CD4-positive, alpha-beta T cell (primary cell): ENCODE measurements at places on chromosomes 2 and 18. TPM values are rescaled to one million over a fixed set of nuclear protein-coding genes. Genes with fewer than 3 reads are reported as not detected.

DNA sequence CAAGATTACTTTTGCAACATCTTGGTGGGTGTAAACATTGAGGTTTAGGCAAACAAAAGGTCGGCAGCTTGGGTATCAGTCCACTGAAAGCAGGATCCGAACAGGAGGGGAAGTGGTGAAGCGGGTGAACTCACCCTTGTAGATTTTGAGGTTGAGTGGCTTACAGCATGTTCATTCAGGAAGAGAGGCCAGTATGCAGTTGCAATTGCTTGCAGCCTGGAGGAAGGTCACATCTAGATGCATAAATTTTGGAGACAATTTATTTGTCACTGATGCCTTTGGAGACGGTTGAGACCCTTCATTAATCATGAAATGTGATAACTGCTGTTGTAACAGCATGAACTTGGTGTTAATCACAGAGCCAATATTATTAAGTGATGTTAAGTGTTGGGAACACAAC lies 131.1 kb downstream of the LTBP1 start:
- no peaks in the 10 kb centered on the region for H3K4me1 ChIP-seq

DNA sequence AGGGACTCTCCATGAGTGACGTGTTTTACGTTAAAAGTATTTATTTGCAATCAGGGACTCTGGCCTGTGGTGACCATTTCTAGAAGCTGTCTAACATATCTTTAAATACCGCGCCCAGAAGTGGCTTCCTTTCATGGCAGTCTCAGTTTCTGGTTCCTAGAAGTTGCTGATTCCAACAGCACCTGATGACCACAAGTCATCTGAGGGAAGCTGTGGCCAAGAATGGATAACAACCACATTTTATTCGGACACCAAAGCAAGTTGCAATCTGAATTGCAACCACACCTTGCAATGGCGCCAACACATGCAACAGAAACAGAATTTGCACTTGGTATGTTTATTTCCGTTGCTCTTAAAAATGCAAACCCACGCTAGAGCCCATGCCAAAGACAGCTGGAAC lies 33.1 kb downstream of the MEX3C start:
- no peak for DNase-seq
- H3K4me3 ChIP-seq = no peak overlapping the region
- H3K27ac ChIP-seq = no peak overlapping the region
- H3K27me3 ChIP-seq = no peaks in the 10 kb centered on the region
- H3K36me3 ChIP-seq = no peaks in the 10 kb centered on the region

Gene DPYSL5
- not detected for total RNA-seq

GRCh38 chr2:105815401-105815800 lies 70.7 kb downstream of the NCK2 start:
- no peaks in the 10 kb centered on the region for H3K27me3 ChIP-seq
- H3K4me3 ChIP-seq = no peak overlapping the region
- DNase-seq = no peak
- peaks cover 66% of the 10 kb centered on the region for H3K4me1 ChIP-seq
- H3K36me3 ChIP-seq = peaks cover 49% of the 10 kb centered on the region

Gene TMEM247
- total RNA-seq = not detected

DNA sequence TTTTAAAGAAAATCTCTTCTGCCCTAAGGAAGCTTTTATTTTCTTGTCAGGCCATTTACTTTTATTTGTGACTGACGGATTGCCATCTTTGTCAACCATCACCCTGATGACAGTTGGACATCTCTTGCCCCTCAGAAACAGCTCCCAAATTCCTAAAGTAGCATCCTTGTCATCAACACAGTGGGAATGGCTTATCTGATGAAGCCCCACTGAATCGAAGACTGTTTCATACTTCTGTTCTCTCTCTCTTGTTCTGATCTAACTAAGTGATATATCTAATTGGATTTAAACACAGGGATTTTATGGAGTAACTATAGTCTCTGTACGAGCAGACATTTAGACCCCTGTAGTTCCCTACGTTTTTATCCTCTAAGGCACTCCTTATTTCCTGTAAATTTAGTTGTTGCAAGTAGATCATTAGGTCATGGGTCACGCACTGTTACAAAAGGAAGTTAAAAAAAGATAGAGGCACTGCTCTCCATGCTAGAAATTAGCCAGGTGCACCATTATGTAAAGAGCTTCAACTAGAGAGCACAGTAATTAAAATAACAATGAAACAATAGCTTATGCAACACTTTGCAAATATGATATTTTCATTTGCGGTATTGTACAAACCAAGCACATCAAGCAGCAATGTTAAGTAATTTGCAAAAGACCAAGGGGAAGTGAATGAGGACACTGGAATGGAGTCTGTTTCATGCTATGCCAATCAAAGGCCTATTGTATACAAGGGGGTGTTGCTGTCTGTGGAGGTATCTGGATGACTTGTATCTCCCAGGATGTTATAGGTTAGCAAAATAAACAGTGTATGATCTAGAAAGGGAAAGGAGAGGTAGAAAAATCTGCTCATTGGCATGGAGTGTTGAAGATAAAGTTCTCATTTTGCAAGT lies 284.7 kb downstream of the LRRTM1 start:
- no peak for DNase-seq
- no peaks in the 10 kb centered on the region for H3K27me3 ChIP-seq
- H3K4me3 ChIP-seq = no peak overlapping the region
- no peaks in the 10 kb centered on the region for H3K36me3 ChIP-seq
- no peaks in the 10 kb centered on the region for H3K4me1 ChIP-seq

Gene FLACC1
- total RNA-seq = 4.5 TPM

Gene HAAO
- not detected for total RNA-seq

GRCh38 chr2:239058766-239059165 lies 210.9 kb downstream of the TWIST2 start:
- no peak for DNase-seq
- H3K27me3 ChIP-seq = no peaks in the 10 kb centered on the region
- no peaks in the 10 kb centered on the region for H3K4me1 ChIP-seq
- no peak overlapping the region for H3K27ac ChIP-seq

DNA sequence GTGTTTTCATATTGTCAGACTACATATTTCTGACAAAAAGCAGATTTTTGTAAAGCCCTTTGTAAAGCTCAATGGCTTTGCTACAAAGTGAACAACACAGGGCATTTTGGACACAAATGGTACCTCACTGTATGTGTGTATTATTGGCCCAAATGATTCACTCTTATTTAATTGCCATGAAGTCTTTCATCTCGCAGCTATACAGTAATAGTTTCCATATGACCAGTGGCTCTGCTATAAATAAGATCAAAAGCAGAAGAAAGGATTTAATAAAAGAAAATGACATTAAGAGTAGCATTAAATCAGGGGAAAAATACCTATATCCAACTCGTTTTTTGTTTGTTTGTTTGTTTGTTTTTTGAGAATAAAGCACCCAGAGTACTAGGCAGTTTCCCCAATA lies 284.0 kb upstream of the CCDC68 start:
- no peak overlapping the region for H3K27ac ChIP-seq
- H3K4me3 ChIP-seq = no peak overlapping the region
- H3K36me3 ChIP-seq = no peaks in the 10 kb centered on the region
- H3K27me3 ChIP-seq = no peaks in the 10 kb centered on the region

Gene KLHL29
- total RNA-seq = 2.5 TPM

- DNase-seq = no peak
- no peaks in the 10 kb centered on the region for H3K4me1 ChIP-seq
- no peaks in the 10 kb centered on the region for H3K27me3 ChIP-seq
- H3K36me3 ChIP-seq = no peaks in the 10 kb centered on the region
Measured at GRCh38 chr2:123521854-123522253, 503.2 kb upstream of the CNTNAP5 start.

DNA sequence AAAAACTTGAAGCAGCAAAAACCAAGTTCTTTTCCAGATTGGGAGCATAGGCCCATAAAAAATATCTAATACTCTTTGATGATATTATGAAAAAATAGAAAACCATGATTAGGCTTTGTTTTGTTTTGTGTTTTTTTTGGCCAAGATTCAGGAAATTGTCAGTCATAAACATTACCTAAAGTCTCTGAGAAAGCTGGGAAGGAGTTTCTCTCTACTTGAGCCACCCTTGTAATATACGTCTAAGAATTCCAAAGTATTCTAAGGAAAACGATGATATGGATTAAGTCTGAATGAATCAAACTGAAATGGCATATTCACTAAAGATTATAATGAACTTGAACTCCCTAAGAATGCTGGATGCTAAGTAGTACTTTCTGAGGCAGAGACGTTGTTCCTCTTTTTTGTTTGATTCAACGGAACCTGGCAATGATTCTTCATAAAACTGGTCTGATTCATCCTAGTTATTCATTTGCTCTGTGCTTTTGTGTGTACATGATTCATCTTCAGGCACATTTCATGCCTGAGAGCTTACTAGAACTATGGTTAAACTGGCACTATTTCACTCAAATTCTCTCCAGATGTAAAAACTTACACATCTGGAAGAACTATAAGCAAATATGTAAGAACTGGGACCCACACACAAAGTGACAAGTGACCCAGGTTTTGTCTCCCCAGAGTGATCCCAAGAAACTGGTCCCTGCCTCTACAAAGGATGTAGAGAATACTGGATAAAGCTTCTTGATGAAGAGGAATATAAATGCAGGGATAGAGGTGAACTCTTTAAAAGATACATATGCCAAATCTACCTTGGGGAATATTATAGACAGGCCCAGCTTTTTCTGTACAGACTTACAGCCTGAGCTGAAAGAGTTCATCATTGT lies 159.7 kb downstream of the DOCK10 start:
- H3K36me3 ChIP-seq = peaks cover 94% of the 10 kb centered on the region
- no peaks in the 10 kb centered on the region for H3K27me3 ChIP-seq
- no peak overlapping the region for H3K4me3 ChIP-seq
- H3K27ac ChIP-seq = no peak overlapping the region
- no peak for DNase-seq

DNA sequence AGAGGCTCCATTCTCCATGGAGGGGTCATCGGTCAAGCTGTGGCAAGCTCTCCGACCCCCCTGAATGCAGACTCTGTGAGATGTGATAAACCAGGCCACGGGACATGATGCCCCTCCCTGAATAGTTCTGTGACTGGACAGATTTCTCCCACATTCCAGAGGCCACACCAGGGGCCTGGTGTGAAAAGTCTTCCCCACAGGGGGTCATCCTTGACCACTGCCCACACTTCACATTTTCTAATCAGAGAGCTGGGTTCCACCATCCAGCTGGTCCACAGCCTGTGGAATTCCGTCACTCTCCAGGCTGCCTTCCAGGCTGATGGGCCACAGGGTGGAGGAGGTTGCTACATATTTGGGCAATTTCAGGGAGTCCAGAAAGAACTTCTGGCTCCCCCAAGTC lies 51.3 kb upstream of the CYRIA start:
- no peaks in the 10 kb centered on the region for H3K4me1 ChIP-seq
- H3K4me3 ChIP-seq = no peak overlapping the region
- DNase-seq = no peak
- H3K27ac ChIP-seq = no peak overlapping the region
- no peaks in the 10 kb centered on the region for H3K36me3 ChIP-seq

Gene HOXD1
- not detected for total RNA-seq

DNA sequence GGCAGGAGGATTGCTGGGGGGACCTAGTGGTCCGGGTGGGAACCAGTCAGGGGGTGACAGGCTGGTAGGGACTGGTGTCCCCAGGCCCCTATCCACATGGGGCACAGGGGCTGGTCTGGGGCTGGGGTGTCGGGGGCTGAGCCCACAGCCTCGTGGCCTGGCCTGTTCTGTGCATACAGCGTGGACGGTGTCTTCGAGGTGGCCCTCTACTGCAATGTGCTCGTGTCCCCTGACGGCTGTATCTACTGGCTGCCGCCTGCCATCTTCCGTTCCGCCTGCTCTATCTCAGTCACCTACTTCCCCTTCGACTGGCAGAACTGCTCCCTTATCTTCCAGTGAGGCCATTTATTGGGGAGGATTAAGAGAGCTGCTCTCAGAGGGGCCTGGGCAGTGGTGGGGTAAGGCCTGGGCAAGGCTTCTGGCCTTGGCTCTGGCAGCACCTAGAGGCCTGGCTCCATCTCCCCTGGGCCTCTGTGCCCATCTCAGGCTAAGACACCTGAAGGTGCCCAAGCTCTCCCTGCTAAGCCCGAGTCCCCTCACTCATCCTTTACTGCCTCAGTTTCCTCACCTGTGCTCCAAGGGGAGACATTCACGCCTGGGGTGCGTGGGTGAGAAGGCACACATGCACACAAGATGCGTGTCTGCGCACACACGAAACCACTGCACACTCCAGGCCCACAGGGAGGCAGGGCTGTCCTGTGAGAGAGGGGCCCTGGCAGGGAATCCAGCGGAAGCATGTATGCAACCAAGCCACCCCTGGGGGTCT lies 1.9 kb downstream of the CHRNG start:
- peaks cover 7% of the 10 kb centered on the region for H3K4me1 ChIP-seq
- peaks cover 6% of the 10 kb centered on the region for H3K36me3 ChIP-seq
- no peak for DNase-seq
- H3K27ac ChIP-seq = no peak overlapping the region

- no peak overlapping the region for H3K4me3 ChIP-seq
- no peaks in the 10 kb centered on the region for H3K27me3 ChIP-seq
- H3K27ac ChIP-seq = no peak overlapping the region
Measured at GRCh38 chr2:72605836-72606442, 219.9 kb downstream of the EXOC6B start.

GRCh38 chr2:96389736-96390135 lies 54.2 kb downstream of the NCAPH start:
- no peak for DNase-seq
- no peaks in the 10 kb centered on the region for H3K36me3 ChIP-seq
- no peak overlapping the region for H3K27ac ChIP-seq
- no peaks in the 10 kb centered on the region for H3K27me3 ChIP-seq

DNA sequence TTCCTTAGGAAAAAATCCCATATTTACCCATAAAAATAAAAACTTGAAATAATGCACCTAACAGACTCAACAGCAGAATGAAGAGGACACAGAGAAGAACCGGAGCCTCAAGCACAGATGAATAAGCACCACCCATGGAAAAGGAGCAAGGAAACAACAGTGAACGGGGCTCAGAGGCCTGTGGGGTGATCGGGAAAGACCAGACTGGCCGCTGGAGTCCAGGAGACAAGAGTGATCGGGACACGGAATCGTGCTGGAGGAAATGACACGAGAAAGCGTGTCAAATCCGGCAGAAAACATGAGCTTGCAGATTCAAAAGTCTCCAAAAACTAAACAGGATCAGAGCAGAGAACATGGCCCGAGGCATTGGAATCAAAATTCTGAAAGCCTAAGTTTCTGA lies 448.0 kb upstream of the SALL3 start:
- H3K4me1 ChIP-seq = no peaks in the 10 kb centered on the region
- DNase-seq = no peak
- H3K36me3 ChIP-seq = no peaks in the 10 kb centered on the region
- no peak overlapping the region for H3K27ac ChIP-seq
- no peak overlapping the region for H3K4me3 ChIP-seq
- no peaks in the 10 kb centered on the region for H3K27me3 ChIP-seq

Gene FAM237A
- total RNA-seq = not detected

- no peaks in the 10 kb centered on the region for H3K4me1 ChIP-seq
- H3K4me3 ChIP-seq = no peak overlapping the region
- no peak overlapping the region for H3K27ac ChIP-seq
- H3K36me3 ChIP-seq = no peaks in the 10 kb centered on the region
Measured at GRCh38 chr2:39620067-39620466, 45.6 kb upstream of the TMEM178A start.

DNA sequence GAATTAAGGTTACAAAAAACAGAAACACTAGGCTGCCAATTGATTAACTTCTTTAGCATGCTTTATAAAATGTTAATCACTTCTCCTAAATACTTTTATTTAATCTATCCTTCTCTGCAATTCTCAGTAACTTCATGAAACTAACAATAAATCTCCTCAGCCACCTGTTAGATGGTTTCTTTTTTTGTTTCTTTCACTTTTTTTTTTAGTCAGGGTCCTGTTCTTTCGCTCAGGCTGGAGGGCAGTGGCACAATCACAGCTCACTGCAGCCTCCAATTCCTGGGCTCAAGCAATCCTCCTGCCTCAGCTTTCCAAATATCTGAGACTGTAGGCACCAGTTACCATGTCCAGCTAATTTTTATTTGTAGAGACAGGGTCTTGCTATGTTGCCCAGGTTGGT lies 213.4 kb upstream of the STK17B start:
- no peaks in the 10 kb centered on the region for H3K27me3 ChIP-seq
- no peak for DNase-seq
- no peak overlapping the region for H3K4me3 ChIP-seq
- H3K27ac ChIP-seq = no peak overlapping the region
- H3K36me3 ChIP-seq = no peaks in the 10 kb centered on the region
- H3K4me1 ChIP-seq = no peaks in the 10 kb centered on the region
